ENCODE measurements at places on chromosomes 5 and 9.

GRCh38 chr5:155342956-155343355 lies 329.4 kb downstream of the KIF4B start:
- no peak for DNase-seq

DNA sequence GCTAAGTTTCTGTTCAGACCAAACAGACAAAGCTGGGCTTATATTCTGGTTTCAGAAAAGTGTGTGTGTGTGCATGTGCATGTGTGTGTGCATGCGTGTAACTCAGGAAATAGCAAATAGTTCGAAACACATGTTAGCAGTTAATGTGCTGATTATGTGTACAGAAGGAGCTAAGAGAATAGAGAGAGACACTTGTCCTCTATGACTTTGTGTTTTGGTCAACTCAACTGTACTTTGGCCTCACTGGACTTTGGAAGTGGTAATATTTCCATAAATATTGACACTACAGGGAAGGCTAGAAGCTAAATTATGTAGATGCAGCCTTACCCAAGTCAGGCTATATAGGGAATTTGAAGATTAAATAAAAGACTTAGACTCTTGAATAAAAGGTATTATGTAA lies 155.5 kb downstream of the RAB3C start:
- DNase-seq = no peak

- no peak for DNase-seq
These were observed 71.3 kb downstream of the NDFIP1 start for GRCh38 chr5:142179776-142180387.

DNA sequence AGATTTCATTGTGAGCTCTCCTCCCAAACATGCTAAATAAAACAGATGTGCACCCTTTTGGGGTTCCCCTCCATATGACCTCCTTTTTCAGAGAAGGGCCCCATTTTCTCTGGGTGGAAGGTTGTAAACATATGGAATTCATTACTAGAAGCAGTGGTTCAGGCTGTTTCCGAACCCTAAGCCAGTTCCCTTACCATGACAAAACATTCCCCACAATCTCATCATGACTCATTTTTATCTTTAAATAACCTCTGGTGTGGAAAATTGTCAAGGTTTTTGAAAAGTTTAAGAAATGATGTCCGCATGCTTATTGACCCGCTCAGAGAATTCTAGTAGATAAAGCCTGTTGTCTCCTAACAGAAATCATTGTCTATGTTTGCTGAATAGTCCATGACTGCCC lies 127.3 kb upstream of the PIK3R1 start:
- DNase-seq = no peak

DNA sequence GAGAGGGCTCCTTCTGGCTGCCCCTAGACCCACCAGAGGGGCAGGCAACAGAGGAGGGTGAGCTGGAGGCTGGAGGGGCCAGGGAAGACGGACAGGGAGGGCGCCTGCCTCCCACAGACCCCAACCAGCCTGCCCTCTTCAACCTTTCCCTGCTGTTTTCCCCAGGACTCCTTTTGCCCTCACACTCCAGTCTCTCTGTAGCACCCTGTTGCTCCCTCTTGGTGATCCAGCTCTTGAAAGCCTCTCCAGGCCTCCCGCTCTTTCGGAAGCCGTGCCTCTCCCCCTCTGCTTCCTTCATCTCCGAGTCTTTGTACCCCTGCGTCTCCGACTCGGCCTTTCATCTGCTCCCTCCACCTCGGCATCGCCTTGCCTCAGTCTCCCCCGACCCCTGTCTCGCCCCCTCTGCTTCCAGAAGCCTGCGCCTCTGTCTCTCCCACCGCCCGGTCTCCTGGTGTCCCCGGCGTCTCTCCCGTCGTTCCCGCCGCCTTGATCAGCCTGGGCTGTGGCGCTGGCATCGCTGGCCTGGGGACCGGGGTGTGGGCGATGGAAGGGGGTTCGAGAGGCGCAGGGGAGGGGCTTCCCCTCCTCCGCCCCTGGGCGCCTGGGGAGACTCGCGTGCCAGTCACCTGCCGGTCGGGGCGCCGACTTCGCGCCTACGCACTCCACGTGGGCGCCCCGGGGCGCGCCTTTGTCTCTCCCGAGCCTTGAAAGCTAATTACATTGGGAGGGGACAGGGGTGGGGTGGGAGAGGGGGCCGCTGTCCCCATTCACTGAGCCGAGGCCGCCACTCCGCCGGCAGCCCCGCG lies 5.3 kb upstream of the PRDM12 start:
- no peak for DNase-seq

- no peak for DNase-seq
These were observed 78.0 kb downstream of the AMBP start for GRCh38 chr9:114000063-114000454.

DNA sequence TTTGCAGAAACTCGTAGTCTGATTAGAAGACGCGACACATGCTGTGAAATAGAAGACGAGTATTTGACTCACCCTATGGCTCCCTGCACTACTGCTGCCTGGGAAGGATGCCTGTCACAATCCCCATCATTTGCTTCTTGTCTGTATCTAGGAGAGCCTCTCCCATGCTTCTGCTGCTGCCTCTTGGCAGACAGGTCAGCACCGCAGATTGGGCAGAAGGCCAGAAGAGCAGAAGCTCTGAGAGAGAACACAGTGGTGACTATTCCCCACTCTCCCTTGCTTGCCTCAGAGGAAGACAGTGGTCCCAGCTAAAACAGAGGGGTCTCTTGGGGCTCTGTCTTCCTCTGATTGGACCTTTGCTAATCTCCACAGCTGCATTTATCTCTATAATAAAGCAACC lies 84.0 kb upstream of the SMIM32 start:
- no peak for DNase-seq

- DNase-seq = no peak
These were observed 865 bp upstream of the SLC22A4 start for GRCh38 chr5:132293066-132293991.

DNA sequence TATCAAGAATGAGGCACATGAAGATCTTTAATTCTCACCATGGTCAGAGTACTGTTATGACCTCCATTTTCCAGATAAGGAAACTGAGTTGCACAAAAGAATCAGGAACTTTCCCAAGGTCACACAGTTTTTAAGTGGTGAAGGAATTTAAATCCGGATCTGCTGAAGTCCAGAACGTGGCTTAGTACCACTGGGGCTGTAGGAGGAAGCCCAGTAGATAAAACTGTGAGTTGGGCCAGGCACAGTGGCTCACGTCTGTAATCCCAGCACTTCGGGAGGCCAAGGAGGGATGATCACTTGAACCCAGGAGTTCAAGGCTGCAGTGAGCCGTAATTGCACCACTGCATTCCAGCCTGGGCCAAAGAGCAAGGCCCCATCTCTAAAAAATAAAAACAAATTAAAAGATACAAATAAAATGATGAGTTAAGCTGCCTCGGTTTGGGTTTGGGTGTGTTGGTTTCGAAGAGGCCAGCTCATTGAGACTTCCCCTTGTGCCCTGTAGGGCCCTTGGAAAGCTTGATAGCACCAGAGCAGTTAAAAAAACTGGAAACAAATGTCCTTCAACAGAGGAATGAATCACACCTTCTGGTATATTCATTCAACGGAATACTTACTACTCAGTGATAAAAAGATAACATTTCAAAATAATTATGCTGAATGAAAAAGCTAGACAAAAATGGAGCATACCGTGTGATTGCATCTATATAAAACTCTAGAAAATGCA lies 20.1 kb downstream of the ATOX1 start:
- DNase-seq = no peak

DNA sequence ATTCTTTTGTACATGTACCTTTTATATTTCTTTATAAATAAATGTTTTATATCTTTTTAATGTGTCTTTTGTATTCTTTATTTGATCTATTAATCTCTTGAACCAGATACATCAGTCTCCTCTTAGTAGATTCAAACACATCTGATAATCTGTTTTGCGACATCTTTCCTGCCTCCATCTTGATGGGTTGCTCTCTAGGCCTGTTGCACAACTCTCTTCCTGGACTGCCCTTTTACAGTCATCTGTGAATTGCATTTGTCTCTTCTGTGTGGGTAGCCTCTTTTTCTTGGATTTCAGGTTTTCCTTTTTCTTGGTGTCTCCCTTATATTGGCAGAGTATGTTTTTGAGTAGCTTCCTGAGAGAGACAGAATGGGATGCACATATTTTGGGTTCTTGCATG lies 6.2 kb downstream of the ZFYVE16 start:
- DNase-seq = no peak

DNA sequence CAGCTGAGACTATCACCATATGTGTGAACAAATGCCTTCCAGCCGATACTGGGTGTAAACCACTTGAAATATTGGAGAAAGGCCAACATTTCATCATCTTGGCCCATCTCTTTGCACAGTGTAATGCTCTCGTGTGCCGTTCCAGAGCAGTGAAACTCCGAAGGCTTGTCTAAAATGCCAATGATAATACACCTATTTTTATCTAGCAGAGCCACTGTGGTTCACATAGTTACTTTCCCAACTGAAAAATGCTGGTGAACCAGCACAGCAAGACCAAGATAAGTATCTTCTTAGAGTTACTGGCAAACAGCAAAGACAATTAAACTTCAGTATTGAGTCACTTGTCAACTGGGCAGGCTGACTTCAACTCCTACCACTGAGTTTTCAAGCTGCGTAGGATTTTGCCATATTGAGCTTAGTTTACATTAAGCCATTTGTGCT lies 379.9 kb upstream of the ACTBL2 start:
- DNase-seq = no peak

- DNase-seq = peak; percentile 9
These were observed 29.8 kb downstream of the UGCG start for GRCh38 chr9:111926421-111926875.

GRCh38 chr5:96602776-96603175 lies 59.4 kb upstream of the CAST start:
- no peak for DNase-seq

GRCh38 chr5:106873568-106873967 lies 797.2 kb downstream of the EFNA5 start:
- DNase-seq = no peak

DNA sequence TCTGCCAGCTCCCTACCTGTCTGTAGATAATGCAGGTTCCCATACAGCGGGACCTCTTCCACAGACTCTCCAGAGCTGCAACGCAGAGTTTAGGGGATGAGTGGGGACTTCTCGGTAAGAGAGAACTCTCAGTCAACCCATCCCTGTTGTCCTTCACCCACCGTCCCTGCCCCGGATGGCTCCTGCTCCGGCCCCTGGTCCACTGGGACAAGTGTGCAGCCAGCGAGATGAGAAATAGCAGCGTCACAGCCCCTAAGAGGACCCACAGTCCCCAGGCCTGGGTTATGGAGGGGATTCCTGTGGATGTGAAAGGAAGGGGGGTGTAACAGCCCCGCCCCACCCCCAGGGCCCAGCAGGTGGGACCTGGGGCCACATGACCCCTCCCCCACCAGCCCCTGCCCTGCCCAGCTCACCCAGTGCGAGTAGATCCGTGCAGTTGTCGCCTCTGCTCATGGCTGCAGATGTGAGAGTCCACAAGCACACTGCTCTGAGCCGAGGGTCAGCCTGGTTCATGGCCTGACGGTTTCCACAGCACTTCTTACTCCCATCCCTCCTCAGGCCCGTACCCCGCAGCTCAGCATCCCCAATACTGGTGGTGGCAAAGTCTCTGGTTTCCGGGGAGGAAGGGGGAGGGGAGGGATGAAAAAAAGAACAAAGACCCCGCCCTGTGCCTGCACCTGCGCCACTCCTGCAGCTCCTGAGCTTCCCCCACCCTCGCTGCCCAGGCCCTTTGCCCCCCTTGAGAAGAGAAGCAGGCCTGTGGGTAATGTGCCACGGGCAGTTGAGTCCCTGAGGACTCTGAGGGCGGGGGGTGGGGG lies at the start of gene SIT1:
Gene SIT1 (minus strand): TSS at position 591 of the 818 bp plus-strand sequence. CDS start 78 bp downstream, at position 513.
- no peak for DNase-seq

DNA sequence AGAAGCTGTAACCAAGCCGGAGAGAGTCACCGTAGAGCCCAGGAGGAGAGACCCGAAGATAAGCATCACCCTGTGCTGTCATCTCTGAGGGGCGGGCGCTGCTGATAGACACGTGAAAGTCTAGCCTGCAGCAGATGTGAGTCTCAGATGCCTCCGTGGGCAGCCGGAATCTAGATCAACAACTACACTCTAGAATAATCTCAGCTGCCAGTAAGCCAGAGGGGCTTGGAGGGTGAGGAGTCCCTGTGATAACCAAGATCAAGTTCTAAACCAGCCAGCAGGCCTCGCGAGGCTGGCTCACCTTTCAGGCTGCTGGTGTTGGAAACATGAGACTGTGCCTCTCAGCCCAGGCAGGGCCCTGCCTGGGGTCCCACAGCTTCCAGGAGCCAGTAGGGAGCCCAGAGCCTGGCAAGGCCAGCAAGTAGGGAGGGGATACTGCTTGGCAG lies 54.1 kb downstream of the DAPK1 start:
- no peak for DNase-seq

DNA sequence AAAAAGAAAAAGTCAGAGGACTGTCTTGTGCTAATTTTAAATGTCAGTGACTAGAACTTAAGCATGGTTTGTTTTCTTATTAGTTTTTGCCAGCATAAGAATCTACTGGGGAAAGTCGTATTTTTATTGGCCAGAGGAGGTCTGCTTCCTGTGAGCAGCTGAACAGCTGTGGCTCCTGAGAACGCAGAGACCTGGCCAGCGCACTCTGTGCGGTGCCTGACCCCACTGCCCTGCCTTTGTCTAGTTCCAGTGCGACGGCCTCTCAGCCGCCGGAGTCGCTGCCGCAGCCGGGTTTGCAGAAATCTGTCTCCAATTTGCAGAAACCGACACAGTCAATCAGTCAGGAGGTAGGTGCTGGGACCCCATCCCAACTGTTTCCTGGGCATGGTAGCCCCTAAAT lies 42.5 kb downstream of the PRRC2B start:
- no peak for DNase-seq

DNA sequence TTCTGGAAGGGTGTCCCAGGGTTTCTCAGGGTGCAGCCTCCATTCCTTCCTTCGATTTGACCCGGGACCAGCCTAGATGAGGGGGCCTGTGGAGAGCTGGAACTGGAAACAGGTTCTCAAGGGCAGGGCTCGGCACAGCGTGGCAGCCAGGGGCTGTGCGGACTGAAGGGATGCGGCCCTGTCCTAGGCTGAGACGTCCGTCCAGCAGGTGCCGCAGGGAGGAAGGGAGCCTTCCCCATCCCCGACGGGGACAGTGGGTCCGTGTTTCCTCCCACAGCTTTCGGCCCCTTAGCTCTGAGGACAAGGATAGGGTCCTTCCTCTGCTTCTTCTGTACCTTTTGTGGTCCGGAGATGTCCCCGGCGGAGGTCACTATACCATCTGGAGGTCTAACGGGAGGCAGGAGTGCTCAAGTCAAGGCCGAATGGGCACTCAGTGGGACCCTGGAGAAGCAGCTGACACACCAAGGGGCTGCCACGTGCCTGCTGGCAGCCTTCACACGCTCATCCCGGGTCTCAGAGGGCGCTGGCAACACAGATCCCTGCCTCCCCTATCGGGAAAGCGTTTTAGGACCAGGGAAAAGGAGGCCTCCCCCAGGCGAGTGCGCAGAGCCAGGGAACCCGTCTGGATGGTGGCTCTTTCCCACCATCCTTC lies 49.9 kb downstream of the USP20 start:
- DNase-seq = no peak

- DNase-seq = no peak
These were observed 138.4 kb downstream of the DOCK8 start for GRCh38 chr9:353077-353476.

DNA sequence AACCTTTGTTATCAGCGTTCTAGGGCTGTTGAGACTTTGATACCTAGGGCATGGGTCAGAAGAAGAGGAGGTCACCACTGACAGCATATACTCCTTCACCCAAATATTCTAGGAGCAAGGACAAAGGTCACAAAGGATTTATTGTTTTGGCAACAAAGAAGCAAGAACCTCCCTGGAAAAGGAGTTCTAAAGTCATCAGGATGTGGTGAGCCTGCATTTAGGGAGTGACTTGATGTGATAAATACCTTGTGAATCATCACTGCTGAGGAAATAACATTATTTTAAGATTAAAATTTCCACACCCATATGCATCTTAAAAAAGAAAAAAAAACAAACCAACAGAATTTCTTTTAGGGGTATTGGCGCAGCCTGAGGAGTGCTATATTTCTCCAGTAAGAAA lies 13.9 kb downstream of the IFNA1 start:
- DNase-seq = no peak

GRCh38 chr9:18398038-18398437 lies 75.9 kb upstream of the ADAMTSL1 start:
- no peak for DNase-seq
